ENCODE measurements at places on chromosomes 16 and 17.

- no peak for DNase-seq
Observed at GRCh38 chr17:79799174-79799537, 2.3 kb upstream of the CBX8 start.

- DNase-seq: peak; percentile 56
Observed at GRCh38 chr16:27264151-27264550, 4.4 kb downstream of the NSMCE1 start.

GRCh38 chr17:67528751-67529436, 151.8 kb downstream of the PITPNC1 start:
- peak; percentile 82 for DNase-seq

GRCh38 chr17:79023180-79023705, 726 bp upstream of the C1QTNF1 start:
- DNase-seq: no peak

GRCh38 chr17:1532836-1533602, 16.6 kb upstream of the INPP5K start:
- no peak for DNase-seq

- peak; percentile 30 for DNase-seq
Observed at GRCh38 chr17:17994271-17995069, 21.8 kb downstream of the DRC3 start.

DNA sequence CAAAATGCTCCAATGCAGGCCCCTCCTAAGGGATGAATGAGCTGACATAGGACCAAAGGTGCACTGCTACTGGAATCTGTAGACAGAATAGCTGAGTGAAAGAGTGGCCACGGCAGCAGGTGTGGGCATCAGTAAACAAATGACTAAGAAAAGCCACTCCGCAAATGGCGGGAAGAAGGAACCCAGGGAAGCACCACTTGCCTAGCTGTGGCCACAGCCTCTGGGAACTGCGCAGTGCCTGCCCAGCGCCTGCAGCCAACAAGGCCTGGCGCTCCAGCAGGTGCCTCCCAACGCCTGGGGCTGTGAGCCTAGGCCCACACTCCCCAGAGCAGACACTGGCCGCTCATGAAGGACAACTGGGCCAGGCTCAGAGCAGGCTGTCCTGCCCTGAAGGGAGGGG, 11.8 kb downstream of the PEMT start:
- DNase-seq: no peak

GRCh38 chr16:30964574-30965226, 7.1 kb downstream of the SETD1A start:
- no peak for DNase-seq
